GM18507 (cell line): ENCODE measurements at places on chromosomes 12 and 14.

- no peak for DNase-seq
These were observed 12.9 kb upstream of the EPYC start for GRCh38 chr12:91017511-91018263.

DNA sequence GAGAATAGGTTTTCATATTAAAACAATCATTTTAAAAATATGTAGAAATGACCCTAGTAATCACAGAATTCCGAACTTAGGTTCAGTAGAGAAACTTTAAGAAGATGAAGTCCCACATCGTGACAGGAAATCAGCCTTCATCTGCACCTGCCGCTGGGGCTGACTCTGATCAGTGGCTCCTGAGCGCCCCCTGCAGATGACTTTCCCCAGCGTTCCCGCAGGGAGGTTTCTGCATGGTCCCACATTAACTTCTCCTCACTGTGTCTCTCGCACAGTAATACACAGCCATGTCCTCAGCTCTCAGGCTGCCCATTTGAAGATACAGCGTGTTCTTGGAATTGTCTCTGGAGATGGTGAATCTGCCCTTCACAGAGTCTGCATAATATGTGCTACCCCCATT lies 1131.1 kb downstream of the TMEM121 start:
- no peak for DNase-seq

GRCh38 chr12:110600254-110600653 lies 13.7 kb upstream of the TCTN1 start:
- no peak for DNase-seq

- no peak for DNase-seq
These were observed 9.7 kb downstream of the MMAB start for GRCh38 chr12:109563291-109564284.

- no peak for DNase-seq
These were observed 89.6 kb downstream of the LMNTD1 start for GRCh38 chr12:25463521-25463920.

DNA sequence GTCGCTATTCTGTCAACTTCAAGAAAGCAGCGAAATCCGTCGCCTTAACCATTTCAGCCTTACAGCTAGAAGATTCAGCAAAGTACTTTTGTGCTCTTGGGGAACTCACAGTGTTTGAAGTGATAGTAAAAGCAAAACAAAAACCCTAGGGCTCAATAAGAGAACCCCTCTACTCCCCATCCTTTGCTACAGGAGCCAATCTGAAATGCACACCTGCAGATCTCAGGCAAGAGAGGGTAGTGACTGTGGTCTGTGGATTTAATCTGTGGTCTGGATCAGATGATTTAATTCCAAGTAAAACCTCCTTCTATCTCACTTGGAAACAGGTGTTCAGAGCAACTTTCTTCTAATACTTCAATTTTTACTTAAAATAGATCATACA lies 422.9 kb upstream of the OR4E1 start:
- DNase-seq = no peak
